ENCODE measurements at places on chromosomes 2 and 18. TPM values are rescaled to one million over a fixed set of nuclear protein-coding genes. Genes with fewer than 3 reads are reported as not detected.

- no peak for DNase-seq
Observed at GRCh38 chr2:135258193-135258592, 206.1 kb downstream of the RAB3GAP1 start.

- no peak for DNase-seq
Observed at GRCh38 chr2:225735844-225736243, 336.3 kb downstream of the NYAP2 start.

GRCh38 chr2:3348767-3349166 lies 28.9 kb downstream of the EIPR1 start:
- no peak for DNase-seq

DNA sequence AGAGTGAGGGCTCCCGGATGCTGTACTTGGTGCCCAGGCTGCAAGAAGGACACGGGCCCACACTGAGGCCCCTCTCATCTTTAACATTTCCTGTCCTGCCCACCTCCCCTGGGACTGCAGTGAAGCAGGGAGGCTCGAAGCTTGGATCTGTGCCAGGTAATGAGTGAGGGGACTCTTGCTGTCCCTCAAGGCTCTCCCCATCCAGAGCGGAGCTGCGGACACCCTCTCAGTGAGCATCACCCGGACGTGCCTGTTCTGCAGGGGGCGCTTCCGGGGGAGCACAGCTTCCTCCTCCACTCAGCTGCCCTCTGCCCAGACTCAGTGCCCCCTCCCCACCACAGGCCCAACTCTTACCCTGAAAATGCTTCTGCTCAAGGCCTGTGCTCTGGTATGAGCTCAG lies 150.0 kb upstream of the MYCN start:
- DNase-seq, result no peak

DNA sequence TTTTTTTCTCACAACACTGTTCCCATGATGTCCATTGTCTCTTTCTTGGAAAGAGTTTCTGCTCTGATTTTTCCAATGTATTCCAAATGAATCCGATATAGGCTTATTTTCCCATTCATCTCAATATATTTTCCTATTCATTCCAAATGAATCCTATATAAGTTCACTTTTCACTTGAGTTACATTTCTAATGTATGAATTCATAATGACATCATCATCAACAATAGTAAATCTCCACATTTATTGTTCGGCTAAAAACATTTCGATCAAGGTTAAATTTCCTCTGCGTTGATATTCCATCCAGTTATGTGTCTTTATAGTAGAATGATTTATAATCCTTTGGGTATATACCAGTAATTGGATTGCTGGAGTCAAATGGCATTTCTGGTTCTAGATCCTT lies 76.7 kb upstream of the SLC8A1 start:
- no peak for DNase-seq

- DNase-seq, result no peak
Observed at GRCh38 chr2:188678882-188679281, 295.3 kb upstream of the COL3A1 start.

DNA sequence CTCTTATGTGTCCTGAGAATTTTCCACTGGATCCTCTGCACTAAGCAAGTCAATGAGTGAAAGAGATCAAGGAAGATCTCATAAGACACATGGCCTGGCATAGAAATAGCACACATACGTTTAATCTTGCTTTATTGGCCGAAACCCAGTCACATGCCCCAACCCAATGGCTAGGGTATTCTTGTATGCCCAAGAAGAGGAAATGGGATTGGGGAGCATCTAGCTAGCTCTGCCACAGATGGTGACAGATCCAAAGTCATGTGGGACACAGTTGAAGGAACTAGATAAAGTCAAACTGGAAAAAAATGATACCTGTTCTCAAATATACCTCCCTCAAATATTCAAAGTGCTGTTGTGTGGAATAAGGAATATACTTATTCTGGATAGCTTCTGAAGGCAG lies 74.7 kb downstream of the CD28 start:
- no peak for DNase-seq

DNA sequence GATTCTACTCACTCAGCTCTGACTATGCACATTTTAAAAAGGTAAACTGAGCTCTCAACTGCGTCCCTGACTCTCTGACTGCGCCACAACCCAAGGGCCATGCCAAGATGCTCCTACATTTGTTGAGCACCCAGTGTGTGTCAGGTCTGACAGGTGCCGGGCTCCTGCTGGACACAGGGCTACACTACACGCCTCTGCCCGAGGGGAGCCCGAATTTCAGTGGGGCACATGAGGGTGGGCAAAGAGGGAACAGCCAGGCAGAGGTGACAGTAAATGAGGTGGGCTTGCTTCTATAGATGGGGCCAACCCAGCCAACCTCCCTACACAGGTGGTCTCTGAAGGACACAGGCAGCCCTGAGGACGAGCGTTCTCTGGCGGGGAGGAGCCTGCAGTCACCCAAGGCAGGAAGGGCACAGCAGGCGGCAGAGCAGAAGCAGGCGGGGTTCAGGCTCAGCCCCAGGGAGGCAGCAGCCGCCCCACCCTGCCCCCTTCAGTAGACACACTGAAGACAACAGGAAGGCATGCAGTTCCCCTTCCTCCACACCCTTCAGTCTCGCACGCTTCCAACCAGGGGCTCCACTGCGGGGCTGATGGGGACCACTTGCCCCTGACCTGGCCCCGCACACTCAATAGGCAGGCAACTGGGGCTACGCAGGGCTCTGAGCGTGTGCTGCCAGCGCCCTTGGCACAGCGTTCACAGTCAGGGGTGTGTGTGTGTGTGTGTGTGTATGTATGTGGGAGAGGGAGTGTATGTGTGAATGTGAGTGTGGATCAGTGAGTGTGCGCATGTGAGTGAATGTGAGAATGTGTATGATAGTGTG lies 98.4 kb downstream of the UXS1 start:
- no peak for DNase-seq

DNA sequence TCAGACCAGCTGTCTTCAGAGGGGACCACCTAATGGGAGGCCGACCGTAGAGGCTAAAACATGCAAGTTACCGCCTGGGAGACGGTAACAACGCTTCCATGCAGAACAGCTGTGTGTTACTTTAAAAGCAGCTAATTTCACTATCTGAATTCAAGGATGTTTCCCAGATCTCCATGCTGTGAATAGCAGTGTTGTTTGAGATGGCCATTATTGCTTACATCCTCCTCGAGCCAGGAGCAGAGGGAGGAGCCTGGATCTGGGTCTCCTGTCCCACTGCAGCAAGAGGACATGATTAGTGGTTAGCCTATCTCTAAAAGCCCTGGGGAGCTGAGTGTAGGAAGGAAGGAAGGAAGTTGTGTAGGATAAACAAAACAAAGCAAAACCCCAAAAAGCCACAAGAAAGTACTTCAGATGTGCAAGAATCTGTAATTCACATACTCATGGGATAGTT lies 50.9 kb downstream of the ACTR2 start:
- DNase-seq, result no peak

DNA sequence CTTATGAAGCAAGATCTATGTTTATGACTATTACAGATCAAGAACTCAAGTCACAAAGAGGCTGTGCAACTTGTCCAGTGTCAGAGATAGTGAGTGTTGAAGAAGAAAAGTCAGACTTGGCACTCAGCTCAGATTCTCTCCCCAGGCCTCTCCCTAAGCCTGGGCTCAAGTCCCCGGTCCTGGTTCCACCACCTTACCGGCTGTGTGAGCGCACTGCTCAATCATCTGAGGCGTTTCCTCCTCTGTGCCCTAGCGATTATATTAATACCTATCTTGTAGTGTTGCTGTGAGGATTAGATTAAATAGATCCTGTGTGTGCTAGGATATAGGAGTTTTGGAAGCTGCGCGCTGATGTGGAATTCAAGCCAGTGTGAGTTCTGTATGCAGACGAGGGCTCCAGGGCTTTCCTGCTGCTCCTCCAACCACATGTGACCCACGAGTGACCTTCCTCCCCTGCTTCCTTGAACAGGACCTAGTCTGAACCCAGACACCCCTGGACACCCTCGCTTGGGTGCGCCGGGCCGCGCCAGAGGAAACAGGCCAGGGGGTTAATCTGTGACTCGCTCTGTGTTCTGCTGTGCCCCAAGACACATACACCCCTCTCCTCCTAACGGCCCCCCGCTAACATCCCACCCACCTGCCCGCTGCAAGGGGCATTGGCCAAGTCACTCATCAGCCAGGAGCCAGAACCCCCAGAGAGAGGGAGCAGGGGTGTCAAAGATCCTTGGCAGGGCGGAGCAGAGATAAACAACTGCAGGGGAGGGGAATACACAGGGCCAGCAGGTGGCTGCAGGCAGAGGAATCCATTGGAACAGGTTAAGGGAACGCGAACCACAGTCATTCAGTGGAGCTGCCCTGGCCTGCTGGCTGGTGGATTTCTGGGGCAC lies 38.3 kb downstream of the TNS1 start:
- no peak for DNase-seq

- no peak for DNase-seq
Observed at GRCh38 chr2:84678214-84678613, 161.9 kb downstream of the DNAH6 start.

- peak; percentile 6 for DNase-seq
Observed at GRCh38 chr2:99636144-99637034, 146.6 kb upstream of the REV1 start.

DNA sequence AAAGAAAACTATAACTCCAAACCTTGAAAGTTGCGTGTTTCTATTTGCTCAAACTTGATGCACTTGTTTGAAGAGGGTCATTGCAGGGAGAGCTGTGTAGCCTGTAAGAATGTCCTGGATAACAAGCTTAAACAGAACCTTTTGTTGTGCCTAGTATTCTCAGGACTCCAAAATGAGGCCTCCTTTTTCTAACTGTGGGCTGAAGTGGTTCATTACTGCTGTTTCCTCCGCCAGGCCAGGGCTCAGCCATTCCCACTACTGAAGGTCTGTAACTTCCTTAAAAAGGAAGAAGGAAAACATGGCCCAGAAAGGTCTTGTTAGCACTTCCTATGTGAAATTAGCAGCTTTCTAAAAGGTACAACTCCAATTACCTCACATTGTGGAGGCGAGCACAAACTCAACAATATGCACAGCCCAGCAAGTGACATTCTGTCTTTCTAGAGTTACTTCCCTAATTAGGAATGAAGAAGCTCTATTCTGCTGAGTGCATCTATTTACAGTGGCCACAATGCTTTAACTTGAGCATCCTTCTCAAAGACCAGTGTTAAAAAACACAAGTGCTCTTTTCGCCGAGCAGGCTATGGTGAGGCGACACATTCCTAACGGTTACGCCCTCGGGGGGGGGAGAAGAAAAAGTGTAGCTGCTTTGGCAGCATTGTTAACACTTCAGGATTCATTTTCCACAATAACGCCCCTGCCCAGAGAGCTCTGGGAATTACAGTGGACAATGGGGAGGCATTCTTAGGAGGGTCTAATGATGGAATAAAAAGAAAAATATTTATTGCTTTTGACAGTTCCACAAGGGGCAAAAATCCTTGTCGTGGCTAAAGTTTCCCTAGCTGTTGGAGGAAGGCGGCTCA lies 136.9 kb upstream of the SIX3 start:
- DNase-seq, result no peak

DNA sequence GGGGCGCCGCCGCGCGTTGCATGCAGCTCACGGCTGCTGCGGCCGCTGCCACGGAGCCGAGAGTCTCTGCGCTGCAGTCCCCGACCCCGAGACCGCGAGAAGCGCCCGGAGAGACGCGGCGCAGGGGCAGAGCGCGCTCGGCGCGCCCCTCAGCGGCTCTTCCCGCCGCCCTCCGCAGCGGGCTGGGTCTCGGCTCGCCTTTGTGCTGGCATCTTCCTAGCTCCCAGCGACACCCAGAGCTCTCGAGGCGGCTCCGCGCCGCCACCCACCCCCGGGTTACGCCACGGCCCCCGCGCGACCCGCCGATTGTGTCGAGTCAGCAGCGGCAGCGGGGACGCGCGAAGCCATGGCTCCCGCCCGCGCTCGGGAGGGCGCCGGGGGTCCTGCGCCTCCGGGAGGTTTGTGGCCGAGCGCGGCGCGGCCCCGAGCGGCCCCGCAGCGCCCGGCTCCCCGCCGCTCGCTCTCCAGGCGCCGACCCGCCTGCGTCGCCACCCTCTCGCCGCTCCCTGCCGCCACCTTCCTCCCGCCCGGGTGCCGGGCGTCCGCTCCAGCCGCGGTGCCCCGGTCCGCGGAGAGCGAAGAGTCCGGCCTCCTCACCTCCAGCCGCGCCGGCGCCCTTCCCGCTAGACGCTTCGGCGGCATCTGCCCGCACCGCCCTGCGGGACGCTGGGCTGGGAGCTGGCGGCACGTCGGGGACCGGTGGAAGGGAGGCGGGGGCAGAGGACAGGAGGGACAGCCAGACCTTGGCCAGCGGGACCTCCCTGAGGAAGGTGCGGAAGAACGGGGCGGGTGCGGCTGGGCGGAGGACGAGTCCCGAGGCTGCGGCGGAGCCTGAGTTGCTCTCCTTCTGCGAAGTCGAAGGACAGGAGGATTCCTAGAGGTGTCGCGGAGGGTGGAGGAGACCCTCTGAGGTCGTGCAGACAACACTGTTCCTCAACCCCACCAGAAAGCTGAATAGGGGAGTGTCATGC lies 46.3 kb upstream of the CCDC150 start:
- no peak for DNase-seq

- DNase-seq, result no peak
Observed at GRCh38 chr2:218366621-218367414, 10.2 kb downstream of the CATIP start.

GRCh38 chr2:46544581-46544980 lies 65.2 kb downstream of the TMEM247 start:
- DNase-seq, result no peak

DNA sequence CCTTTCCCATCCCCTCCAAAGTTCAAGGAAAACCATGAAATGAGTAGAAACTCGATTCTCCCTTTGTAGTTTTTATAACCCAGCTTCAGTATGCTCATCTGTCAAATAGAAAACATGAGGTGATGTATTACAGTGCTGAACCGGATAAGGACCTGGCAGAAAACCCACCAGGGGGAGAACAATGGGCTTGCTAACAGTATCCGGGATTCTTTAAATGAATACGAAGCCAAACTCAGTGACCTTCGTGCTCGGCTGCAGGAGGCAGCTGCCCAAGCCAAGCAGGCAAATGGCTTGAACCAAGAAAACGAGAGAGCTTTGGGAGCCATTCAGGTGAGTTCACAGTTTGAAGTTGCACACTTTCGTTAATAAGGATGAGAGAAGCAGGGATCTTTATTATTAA lies 113.6 kb upstream of the TTC39C start:
- DNase-seq, result peak; percentile 74

GRCh38 chr18:65750389-65751154 lies at the start of gene CDH7:
Gene CDH7 (plus strand): TSS chr18:65751012. CDS start chr18:65762843, 11,831 bp downstream.
- no peak for DNase-seq

- no peak for DNase-seq
Observed at GRCh38 chr2:42567364-42567763, 1.1 kb upstream of the MTA3 start.

GRCh38 chr2:1927896-1928568 lies 183.7 kb upstream of the PXDN start:
- DNase-seq, result no peak

DNA sequence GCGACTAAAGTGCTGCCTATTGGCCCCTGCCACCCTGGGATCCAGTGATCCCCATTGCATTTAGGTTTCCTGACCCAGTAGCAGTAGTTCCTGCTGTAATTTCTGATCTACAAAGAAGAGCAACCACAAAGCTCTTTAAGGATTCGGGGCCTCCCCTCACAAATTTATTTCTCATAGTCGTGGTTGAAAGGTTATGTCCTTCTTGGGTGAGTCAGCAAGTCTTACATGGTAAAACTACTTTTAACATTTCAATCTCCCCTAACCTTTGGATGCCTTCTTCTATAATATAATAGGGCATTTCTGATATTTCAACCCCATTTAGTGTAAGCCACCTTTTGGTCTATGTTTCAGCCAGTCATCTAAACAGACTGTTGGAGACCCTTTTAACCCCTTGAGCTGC lies 14.9 kb downstream of the PIKFYVE start:
- DNase-seq, result no peak

MPPE1 gene
- total RNA-seq, result 11.6 TPM

CCDC148 gene
- total RNA-seq, result 0.13 TPM

STK36 gene
- 4.7 TPM for total RNA-seq

KIAA2012 gene
- total RNA-seq, result not detected

ASTL gene
- total RNA-seq, result not detected

HDAC4 gene
- 10.4 TPM for total RNA-seq

CD207 gene
- total RNA-seq, result under 0.01 TPM

IL37 gene
- total RNA-seq, result not detected

All from dermis microvascular lymphatic vessel endothelial cell (primary cell).